Right kidney (tissue), 9 donors: ENCODE measurements at places on chromosomes 7 and 10.

GRCh38 chr7:128827248-128827958 lies 2.8 kb upstream of the FLNC start:
- DNase-seq, result peak; percentile 26

DNA sequence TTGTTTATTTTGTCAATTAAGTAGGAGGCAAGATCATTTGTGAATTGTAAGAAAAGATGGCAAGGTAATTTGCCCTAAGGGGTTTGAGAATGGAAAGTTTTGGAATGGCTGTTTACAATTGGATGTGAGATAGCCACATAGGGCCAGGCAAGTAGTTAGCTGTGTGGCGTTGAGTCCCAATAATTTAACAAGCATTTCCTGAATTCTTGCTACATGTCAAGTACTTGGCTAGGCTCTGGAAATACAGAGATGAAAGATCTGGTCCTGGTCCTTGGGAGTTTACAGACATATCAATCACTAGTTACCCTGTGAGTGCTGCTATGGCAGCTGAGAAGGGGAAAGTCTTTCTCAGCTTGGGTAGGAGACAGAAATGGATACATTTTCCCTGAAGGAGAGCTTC lies 401.6 kb downstream of the SUGCT start:
- no peak for DNase-seq

DNA sequence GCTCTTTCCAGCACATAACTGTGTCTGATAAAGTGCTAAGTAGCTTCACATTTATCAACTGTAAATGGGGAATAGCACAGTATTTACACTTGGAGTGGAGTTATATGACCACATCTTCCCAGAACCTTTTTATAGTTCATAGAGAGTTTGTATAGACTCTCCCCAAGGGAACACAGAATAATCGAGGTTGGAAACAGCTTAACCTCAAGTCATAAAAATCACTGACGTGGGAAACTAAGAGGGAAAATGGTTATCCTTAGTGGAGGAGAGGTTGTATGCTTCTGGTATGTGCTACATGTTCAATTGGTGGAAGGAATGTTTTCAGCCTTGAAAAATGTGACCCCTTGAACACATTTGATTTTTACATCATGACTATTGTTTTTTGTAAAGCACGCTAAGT lies 167.9 kb upstream of the KIAA1217 start:
- DNase-seq, result peak; percentile 29

DNA sequence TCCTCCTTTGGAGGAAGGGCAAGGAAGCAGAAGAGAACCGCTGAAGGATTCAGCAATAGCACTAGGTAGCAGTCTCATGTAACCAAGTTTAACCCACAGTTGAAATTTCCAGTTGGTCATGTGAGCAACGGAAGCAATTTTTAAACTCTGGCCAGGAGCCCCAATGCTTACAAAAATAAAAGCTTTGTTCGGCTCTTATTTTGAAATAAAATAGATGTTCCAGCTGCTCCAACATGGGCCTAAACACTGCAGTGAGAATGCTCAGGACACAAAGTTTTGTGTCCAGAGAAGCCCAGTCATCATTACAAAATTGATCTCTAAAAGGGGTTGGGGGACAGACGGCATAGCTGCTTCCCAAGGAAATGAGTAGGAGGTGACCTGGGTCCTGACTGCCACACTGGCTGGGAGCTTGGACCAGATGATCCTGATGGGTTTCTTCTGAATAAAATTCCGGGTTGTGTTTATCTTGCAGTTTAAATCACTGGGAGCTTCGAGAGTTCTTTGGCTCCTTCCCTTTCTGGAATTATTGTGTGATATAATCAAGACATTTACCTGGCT lies 452 bp upstream of the TMEM140 start:
- peak; percentile 38 for DNase-seq

- DNase-seq, result peak; percentile 64
Measured at GRCh38 chr7:42932811-42933591, 825 bp downstream of the MRPL32 start.

DNA sequence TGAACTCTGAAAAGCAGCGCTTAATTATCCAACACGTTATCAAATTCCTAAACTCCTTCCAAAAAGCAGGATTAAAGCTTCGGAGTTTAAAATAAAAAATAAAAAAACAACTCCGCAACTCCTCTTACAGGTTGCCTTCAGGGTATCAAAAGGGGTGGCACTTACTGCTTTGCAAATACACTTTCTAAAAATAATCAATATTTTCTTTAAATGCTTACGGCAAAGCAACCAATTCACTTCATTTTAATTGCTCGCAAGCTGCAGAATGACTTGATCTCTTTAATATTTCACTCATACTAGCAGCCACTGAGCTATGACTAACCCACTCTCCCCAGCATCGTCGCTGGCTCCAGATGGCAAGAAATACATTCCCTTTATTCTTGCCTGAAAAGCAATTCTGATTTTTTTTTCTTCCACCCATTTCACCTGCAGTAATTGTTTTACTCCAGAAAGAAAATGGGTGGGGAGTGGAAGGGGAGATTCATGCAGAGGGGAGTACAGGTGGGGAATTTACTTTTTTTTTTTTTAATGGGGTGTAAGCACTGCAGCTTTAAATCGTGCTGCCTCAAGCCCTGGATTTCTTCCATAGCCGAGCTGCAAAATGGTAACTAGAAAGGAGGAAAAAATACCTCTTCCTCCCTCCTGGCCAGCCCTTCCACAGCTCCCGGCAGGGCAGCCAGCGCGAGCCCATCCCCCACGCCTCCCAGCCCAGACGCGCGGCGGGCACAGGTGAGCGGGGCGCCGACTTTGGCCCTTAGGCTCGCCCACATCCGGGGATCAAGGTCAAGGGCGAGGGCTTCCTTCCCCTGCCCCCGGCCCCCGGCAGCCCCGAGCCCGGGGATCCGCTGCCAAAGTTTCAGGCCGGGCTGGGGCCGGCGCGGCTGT lies 54.2 kb upstream of the FHIP2A start:
- DNase-seq, result peak; percentile 51

GRCh38 chr7:55345292-55345691 lies 19.8 kb upstream of the LANCL2 start:
- no peak for DNase-seq

DNA sequence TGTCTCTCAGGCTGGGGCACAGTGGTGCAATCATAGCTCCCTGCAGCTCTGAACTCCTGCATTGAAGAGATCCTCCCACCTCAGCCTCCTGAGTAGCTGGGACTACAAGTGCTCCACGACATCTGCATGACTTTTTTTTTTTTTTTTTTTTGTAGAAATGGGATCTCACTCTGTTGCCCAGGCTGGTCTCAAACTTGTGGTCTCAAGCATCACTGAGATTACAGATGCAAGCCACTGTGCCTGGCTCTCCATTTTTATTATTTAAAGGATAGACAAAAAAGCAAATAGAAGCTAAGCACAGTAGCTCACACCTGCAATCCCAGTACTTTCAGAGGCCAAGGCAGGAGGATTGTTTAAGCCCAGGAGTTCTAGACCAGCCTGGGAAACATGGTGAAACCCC lies 13.0 kb upstream of the KCTD7 start:
- DNase-seq, result no peak

- DNase-seq, result peak; percentile 17
Measured at GRCh38 chr7:157150882-157151281, 12.2 kb downstream of the UBE3C start.

DNA sequence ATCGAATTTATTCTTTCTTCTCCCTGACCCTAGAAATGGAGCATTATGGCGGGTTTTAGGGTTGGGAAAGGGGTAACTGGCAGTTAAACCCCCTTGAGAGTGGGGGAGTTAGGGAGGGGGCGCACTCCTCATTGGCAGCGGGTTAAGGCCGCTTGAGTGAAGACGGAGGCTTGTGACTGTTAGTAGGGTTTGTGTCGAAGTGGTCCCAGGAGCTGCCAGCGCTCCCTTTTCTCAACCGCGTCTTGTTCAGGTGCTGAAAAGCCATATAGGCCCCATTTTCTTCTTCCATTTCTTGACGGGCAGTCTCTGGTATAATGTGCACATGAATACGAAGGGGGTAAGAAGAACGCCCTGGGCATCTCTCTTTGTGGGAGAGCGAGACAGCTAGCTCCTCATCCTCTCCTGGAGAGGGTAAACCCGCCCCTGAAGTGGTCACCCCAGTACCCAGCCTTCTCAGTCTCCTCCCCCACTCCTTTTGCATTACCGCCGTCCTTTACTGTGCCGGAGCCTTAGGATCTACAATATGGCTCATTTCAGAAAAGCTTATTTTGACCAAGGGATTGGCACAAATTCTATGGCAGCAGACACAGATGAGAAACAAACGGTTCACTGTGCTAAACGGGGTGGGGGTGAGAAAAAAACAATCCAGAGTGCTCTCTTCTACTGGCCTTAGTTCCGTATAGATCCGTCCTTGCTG lies 836 bp downstream of the KMT2E start:
- peak; percentile 83 for DNase-seq

GRCh38 chr10:63042256-63042655 lies 90.9 kb upstream of the NRBF2 start:
- DNase-seq, result no peak

- no peak for DNase-seq
Measured at GRCh38 chr7:25795824-25796235, 356.2 kb upstream of the NFE2L3 start.

DNA sequence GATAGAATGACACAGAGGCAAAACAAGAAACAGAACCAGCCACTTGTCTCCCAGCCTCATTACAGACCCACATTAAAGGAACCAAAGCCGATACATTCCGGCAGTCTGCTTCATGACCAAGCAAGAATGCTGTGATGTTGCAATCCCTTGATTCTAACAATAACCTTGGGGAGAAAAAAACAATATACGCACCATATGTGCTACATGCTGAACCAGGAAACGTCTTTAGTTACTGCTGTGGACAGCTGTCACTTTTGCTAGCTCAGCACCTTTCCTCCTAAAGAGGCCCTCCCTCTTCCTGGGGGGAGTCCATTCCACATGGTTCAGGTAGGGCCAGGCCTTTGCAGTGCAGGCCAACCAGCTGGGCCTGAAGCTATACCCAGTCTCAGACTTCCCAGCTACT lies 79.1 kb downstream of the PRTFDC1 start:
- no peak for DNase-seq

DNA sequence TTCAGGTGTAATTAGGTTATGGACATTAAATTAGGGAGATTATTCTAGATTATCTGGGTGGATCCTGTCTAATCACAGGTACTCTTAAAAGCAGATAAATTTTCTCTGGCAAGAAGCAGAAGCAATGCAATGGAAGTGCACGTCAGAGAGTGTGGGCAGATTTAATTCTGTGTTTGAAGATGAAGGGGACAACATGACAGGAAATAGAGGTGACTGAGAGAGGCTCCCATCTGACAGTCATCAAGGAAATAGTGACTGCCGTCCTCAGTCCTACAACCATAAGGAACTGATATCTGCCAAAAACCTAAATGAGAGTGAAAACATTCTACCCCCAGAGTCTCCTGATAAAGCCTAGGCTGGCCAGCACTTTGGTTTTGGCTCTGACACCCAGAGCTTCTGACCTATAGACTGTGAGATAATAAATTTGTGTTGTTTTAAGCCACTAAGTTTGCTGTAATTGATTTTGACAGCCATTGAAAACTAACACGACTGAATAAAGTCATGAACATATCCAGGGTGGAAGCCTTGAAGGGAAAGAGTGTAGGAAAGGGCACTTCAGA lies 30.5 kb upstream of the DDX50 start:
- DNase-seq, result no peak

- DNase-seq, result no peak
Measured at GRCh38 chr7:44071726-44072363, 6.5 kb upstream of the PGAM2 start.

DNA sequence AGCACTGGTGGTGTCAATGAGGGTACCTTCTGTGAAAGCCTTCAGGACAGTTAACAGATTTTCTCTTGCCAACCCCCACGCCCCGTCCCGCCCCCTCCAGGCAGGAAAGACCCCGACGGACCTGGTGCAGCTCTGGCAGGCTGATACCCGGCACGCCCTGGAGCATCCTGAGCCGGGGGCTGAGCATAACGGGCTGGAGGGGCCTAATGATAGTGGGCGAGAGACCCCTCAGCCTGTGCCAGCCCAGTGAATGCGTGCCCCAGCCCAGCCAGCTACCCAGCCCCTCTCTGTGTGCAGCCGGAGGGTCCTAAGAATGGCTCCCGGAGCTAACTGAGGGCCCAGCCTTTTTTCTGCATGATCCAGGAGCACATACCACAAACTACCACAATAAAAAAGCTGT lies 713 bp upstream of the HOGA1 start:
- no peak for DNase-seq

DNA sequence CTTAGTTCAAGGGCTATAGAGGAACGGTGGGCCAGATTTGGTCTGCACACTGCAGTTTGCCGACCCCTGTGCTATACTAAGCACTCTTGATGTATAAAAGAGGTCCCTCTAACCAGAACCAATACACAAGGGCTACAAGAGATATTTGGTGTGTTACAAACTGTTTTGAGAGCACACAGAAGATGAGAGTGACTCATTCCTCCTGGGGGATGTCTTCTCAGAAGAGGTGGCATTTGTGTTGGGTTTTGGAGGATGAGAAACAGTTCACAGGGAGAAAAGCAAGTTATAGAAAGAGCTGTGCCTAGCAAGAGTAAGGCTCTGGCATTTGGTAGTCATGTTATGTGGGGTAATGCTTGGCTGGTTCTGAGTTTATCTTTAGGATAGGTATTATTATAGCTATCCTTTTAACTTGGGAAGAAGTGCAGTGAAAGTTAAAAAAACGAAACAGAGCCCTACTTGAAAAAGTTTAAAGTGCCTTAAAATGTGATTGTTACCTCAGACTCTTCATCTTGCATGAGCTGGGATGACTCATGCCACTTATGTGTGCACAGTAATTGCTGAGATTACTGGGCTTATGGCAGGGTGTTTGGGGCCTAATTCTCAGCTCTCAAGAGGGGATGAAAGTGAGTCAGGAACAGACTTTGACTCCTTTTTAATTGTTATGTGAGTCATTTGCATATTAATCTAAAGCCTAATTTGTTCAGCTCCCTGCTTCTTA lies 160.4 kb downstream of the KIF20B start:
- DNase-seq, result no peak

GRCh38 chr10:63901881-63902280 lies 380.7 kb downstream of the REEP3 start:
- no peak for DNase-seq

DNA sequence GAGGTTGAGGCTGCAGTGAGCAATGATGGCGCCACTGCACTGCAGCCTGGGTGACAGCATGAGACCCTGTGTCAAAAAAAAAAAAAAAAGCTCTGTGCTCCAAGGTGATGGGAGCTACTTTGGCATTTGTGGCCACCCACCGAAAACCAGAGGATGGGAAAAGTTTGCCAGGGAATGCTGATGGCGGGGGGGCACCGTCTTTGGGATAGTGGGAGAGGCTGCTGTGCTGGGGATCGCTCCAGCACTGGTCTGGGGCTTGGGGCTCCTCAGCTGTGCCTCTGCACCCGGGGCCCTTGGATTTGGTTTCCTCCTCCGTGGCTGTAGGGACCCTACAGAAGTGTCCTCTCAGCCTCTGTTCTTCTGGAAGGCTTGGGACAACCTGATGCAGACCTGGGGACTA lies 11.7 kb upstream of the RAMP3 start:
- DNase-seq, result no peak

DNA sequence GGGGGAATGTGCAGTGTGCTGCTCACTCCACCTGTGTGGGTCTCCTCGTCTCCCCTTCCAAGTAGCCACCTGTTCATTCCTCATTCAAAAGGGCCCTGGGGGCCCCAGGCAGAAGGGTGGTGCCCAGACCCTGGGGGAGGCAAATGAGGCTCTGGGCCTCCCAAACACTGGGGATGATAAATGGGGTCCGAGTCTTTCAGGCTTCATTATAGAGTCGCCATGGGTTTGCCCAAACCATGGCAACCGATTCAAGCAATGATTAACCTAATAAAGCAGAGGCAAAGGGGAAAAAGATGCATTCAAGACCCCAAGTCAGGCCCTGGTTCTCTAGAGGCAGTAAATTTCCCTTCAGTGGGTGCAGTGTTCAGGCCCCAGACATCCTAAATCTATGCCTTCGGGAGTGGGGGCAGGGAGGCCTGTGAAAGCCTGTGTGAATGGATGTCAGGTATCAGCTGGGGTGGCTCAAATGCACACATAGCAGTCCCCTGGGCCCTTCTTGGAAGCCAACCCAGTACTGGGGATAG lies 10.4 kb downstream of the NEUROG3 start:
- no peak for DNase-seq
